ENCODE measurements at places on chromosomes 5 and 9.
A peak's percentile ranks its signal among the peaks of the same experiment; 100 is the strongest.

- no peak for DNase-seq
Measured at GRCh38 chr5:15106530-15107283, 235.1 kb upstream of the ANKH start.

DNA sequence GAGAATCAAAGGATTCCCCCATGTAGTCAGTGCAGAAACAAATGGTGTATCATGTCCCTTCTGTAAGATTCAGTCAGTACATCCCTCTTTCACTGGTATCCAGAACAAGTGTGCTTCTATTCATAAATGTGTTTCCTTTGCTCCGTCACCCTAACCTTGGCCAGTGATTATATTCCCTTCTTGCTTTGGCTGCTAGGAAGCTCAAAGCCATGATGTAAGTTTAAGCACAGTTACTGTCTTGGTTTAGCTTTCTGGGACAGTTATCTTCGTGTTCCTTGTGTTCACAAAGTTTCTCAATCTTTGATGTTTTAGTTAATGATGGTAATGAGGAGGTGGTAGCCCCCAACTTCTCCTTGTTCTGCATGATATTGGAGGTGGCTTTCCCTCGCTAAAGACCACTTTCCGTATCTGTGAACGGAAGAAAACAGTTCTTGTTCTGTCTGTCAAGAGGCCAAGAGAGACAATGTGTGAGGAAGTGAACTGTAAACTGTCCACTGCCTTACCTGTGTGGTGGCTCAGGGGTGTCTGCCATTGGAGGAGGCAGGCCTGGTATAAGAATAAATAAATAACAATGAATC, 2.2 kb upstream of the AMBP start:
- DNase-seq, result no peak

DNA sequence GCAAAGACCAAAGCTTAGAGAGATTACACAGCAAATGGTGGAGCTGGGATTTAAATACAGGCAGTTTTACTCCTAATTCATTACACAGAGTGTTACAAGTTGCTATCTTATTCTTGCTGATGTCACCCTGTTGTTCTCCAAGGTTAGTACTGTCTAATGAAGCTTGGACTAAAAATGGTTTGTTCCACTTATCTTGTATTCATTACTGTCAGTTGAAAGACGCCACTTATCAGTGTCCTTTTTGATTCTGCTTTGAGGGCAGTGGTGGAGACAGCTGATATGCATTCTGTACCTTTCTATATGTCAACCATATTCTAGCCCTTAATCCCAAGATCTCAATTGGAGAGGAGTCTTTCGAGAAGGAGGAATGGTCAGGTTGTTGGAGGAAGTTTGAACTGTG, 14.0 kb upstream of the DENND4C start:
- no peak for DNase-seq

- DNase-seq, result no peak
Measured at GRCh38 chr9:99234618-99235017, 12.5 kb downstream of the SEC61B start.

DNA sequence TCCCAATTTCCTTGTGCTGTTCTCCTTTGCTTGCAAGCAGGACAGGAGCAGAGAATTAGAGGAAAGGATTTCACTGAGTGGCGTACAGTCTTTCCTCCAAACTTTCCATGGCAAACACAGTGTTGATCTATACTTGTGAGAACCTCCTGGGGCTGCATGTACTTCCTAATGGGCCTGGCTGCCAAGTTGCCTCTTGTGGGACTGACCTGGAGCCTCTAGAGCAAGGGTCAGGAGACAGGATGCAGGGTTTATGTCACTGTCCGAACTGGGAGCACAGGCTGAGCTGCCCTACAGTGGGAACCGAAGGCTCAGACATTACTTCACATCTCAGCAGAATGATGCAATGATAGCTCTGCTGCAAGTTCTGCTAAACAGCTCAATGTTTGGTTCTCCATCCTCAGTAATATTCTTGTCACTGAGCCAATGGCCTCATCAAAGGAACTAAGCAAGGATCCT, 102.3 kb downstream of the ENC1 start:
- DNase-seq, result peak; percentile 98

- no peak for DNase-seq
Measured at GRCh38 chr9:134486596-134486995, 155.0 kb upstream of the COL5A1 start.

DNA sequence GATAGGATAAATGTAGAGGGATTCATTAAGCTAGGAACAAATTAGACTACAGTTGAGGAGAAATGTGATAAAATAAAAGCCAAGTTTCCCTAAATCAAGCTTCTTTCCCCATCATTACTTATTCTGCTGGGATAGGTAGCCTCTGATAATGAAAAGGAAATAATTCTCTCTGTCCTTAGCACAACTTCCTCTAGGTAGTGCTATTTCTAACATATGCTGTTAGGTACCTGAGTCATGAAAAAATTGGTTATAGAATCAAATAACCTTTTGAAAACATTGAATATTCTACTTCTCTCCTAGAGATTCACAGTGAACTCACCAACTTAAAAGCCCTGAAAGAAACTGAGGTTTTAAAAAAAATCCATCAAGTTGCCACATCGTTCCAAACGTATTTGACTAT, 1793.1 kb downstream of the EFNA5 start:
- no peak for DNase-seq

Data from skeletal muscle cell (primary cell).